ENCODE measurements at places on chromosomes 3 and 15.
A peak's percentile ranks its signal among the peaks of the same experiment; 100 is the strongest.

GRCh38 chr15:65981837-65982626 lies 112.7 kb downstream of the RAB11A start:
- DNase-seq, result peak; percentile 18

GRCh38 chr15:67080900-67081431 lies 15.6 kb downstream of the SMAD3 start:
- no peak for DNase-seq

DNA sequence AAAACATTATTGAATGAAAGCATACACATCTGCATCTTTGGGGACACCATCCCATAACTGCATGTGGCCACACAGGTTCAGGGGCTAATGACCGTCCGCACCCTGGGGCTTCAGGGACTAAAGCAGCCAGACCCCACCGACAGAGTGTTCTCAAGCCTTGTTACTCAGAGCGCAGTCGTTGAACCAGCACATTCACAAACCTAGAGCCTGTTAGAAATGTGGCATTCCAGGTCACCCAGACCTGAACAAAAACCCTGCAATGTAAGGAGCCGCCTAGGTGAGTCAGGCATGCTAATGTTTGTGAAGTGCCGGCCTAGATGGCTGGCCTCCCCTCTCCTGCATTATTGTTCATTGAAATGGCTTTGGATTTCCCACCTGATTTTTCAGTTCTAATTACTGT lies 52.3 kb upstream of the HACD2 start:
- DNase-seq, result no peak

DNA sequence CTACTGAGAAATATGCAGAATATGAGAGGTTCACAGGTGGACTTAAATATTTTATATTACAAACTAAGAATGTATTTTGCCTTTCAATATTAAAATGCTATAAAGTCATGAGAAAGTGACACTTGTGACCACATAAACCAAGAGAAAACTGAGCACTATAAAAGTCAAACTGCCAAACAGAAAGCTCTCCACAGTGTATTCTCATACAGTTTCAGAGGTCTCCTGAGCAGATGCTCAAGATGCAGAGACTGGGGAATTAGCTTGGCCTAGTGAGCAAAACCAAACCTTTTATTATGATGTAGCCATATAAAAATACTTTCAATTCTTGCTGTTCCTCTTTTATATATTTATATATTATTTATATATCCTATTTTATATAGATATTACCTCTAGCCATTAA lies 227.8 kb downstream of the TBC1D5 start:
- DNase-seq, result no peak

DNA sequence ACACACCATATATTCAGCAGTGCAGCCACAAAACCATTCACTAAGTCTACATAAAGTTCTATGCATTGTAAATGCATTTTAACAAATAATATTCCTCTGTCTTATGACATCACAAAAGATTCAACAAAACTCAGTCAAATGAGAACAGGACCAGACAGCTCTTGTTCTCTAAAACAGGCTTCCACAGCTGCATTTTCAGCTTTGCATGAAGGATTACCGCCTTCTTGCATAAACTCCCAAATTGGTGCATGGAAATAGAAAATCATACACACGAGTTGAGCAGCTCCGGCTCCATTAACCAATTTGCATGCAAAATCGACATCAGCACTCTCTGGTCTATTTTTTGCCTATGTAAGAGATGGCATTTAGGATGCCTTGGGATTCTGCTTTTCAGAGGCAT lies 66.4 kb downstream of the RFTN1 start:
- no peak for DNase-seq

DNA sequence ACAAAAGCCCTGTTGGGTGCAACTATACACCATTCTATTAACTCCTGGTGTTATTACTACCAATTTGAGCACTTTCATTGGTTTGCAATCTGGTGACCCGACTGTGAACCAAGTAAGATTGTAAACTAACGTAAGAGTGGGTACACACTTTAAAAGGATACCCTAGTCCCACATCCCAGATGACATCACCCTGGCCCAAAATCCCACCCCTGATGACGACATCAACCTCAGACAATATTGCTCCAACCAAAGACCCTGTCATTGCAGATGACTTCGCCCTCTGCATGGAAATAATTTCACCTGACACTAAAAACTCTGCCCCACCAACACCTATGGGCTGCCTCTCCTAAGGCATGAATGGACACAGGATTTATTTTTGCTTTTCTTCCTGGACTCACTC lies 25.6 kb upstream of the MKRN3 start:
- no peak for DNase-seq

- DNase-seq, result no peak
Measured at GRCh38 chr3:40523781-40524180, 979 bp upstream of the ZNF621 start.

DNA sequence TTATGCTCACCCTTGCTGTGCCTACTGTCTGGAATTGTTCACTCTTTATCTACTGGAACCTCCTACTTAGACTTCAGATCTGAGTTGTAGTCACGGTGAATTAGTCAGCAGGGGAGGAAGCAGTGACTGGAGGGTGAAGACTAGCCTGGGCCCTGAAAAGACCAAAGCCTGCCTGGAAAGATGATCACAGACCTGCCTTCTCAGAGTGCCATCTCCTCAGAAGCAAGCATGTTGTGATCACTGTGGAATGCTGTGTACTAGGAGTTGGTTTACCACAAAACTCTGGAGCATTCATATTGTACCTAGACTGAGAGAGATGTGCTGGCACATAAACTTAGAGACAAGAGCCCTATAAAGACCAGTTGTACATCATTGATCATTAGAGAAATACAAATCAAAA lies 100.7 kb upstream of the SCN10A start:
- no peak for DNase-seq

DNA sequence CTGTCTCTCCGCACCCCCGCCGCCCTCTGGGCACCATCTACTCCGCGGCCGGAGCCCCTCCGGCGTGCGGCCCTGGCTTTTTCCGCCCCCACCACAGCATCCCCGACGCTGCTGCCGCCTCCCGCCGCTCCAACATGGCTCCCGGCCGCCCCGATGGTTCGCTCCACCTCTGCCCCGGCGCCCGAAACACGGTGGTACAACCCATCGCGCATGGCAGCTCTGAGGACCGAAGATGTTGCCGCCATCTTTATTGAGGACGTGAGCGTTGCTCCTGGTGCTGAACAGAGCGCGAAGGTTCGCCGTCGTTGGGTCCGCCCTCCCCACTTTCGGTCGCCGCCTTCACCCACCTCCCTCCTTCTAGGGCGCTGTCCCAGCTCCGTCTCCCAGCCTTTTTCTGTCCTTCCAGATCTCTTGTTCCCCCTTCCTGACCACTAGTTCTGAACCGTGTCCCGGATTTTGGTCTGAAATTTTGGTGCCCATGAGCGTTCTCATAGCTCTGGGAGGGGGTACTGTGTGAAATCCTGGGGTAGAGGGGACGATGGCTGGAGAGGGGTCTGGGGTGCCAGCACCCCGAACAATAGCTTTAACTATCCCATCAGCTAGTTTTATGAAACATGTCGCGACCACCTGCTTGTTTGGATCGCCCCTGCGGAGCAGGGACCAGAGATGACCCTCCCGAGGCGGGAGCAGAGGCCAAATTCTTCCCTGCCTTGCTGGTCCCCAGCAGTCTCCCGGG lies at the start of gene CELSR3:
Gene CELSR3, minus strand, starts transcription at position 134 of the 736 bp plus-strand sequence. CDS start 252 bp downstream, outside the sequence.
- DNase-seq, result no peak

GRCh38 chr3:188188911-188189310 lies 35.0 kb downstream of the LPP start:
- no peak for DNase-seq

GRCh38 chr3:49803465-49804140 lies 542 bp downstream of the INKA1 start:
- peak; percentile 27 for DNase-seq

- DNase-seq, result no peak
Measured at GRCh38 chr3:30248423-30248822, 358.0 kb upstream of the TGFBR2 start.

DNA sequence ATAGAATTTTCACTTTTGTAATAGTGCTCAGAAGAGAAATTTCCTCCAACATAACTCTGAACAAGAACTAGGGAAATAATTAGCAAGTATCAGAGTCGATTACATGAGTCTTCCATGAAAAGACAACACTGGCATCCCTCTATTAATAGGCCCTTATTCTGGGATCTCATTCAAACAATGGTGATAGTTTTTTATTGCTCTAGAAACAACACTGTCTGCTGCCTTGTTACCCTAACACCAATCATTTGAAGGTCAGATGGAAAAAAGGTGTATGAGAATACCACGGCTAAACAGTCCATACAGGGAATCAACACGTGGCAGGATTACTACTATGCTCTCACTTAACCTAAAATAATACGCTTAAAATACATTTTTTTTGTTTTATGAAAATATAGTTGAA lies 35.9 kb downstream of the GNB4 start:
- DNase-seq, result no peak

- DNase-seq, result no peak
Measured at GRCh38 chr15:71495398-71495780, 315.0 kb upstream of the NR2E3 start.

DNA sequence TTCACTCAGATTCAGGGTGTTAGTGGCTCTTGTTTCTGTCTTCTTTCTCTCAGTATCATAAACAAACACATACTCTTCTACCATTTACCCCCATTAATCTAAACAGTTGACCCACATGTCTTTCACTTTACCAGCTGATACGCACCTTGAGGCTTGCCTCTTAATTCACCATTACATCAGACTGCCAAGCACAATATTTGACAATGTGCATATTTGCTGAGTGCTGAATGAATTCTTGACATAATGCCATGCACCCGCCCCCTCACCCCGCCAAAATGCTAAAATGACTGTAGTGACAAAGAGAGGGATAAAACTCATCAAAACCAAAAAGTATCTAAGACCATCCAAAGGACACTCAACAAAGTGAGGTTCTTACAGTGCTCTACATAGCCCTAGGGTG lies 57.4 kb downstream of the NGLY1 start:
- no peak for DNase-seq

DNA sequence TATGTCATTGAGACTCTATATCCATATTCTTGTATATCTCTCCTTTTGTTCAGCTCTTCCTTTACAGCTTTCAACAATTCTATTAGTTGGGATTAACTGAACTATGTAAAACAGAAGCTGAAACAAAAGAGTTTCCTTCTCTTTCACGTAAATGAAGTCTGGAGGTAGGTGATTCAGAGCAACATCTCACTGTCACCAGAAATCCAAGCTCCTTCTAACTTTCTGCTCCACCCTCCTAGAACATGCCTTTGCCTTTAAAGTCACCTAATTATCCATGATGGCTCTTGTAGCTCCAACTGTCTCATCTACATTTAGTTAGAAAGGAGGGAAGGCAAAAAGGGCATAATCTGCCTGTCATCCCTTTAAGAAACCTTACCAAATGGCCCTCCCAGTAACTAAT lies 458.2 kb upstream of the MDFIC2 start:
- DNase-seq, result no peak

DNA sequence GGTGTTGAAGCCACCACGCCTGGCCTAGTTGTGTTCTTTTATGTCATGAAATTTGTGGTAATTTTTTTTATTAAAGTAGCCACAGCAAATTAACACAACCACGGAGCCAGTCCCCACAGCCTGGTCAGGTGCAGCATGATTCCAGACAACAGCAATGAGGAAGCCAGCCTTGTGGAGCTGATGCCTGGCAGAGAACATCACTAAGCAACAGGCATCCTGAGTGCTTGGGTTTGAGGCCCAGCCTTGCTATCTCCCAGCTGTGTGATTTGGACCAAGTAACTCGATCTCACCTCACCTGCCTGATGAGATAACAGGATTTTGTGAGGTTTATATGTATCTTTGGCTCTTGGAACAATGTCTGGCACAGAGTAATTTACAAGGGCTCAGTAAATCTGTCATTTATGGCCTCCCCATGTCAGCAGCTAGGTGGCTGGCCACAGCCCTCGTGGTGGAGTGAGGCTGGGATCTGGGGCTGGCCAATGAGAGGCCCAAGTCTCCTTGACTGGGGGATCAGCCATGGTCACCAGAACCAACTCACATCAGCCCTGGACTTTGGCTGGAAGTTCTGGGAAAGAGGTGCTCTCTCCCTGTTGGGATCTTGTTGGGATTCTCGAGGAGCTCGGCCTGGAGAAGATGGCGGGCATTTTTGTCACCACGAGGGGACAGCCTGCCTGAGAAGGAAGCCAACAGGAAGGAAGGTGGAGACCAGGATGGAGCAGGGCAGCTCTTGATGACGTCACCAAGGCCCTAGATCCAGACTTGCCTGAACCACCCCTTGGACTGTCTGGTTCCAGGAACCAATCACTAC lies 22.8 kb upstream of the FLNB start:
- no peak for DNase-seq

DNA sequence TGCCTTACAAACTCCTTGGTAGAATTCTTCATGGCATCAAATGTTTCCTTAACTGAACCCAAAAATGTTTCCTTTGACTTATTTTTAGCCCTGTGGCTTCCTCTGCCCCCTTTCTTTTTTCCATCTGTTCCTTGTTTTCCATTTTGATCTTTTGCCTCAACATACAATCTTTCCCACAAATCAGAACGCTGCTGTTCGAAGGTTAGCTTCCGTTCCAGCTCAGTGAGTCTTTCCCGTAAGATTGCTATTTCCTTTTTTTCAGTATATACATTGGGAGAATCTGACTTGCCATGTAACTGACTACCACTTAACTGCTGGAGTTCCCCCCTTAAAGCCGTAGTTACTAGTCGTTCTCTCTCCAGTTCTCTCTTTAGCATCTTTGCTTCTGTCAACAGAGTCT lies 41.2 kb downstream of the PIGB start:
- no peak for DNase-seq

DNA sequence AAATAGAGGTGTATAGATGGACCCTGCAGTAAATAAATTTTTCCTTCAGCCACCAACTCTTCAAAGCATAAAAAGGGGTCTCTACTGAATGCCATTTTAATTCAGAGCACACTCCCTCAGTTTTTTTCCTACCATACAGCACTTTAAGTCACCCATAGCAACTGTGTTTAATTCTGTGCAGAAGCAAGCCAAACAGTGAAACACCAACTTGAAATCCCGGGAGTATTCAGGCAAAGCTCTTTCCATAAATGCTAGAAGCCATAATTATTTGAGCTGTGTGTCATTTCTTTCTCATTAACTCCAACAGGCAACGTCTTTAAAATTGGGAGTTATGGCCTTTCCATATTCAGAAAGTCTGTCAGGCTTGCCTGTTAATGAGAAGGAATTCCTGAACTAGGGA lies 562.1 kb downstream of the GRM7 start:
- no peak for DNase-seq

GRCh38 chr3:9213019-9213634 lies 36.3 kb downstream of the SRGAP3 start:
- DNase-seq, result no peak

- DNase-seq, result no peak
Measured at GRCh38 chr3:30286007-30286669, 320.3 kb upstream of the TGFBR2 start.

DNA sequence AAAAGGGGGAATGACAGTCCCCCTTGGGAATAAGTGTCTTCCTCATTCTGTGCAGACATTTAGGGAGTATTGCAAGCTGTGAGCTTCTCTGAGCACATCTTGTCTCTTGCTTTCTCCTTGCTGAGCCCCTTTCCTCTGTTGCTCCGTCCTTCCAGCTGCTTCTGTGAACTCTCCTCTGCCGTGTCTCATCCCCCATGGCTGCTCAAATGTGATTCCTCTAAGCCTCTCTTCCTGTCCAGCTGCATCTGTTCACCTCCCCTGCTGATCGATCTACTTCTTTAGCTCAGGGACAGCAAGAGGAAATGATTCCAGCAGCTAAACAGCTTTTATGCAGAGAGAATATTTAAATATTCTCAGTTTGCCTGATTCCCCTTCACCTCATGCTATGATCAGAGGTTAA lies 328.0 kb upstream of the DNAJC19 start:
- DNase-seq, result no peak

GRCh38 chr15:96316953-96317629 lies 13.4 kb upstream of the NR2F2 start:
- no peak for DNase-seq
